ENCODE measurements at places on chromosomes 7 and 10.

GRCh38 chr7:114842551-114843065, 79.3 kb upstream of the MDFIC start:
- DNase-seq: no peak

- DNase-seq: no peak
Measured at GRCh38 chr10:91200314-91201212, 19.9 kb upstream of the PCGF5 start.

- no peak for DNase-seq
Measured at GRCh38 chr10:20855398-20856038, 41.6 kb downstream of the NEBL start.

DNA sequence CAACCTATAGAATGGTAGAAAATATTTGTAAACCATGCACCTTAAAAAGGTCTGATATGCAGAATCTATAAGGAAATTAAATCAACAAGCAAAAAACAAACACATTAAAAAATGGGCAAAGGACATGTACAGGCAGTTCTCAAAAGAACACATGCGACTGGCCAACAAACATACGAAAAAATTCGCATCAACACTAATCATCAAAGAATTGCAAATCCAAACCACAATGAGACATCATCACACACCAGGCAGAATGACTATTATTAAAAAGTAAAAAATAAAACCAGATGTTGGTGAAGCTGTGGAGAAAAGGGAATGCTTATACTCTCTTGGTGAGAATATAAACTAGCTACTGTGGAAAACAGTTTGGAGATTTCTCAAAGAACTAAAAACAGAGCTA, 33.2 kb downstream of the TMEM229A start:
- DNase-seq: no peak

DNA sequence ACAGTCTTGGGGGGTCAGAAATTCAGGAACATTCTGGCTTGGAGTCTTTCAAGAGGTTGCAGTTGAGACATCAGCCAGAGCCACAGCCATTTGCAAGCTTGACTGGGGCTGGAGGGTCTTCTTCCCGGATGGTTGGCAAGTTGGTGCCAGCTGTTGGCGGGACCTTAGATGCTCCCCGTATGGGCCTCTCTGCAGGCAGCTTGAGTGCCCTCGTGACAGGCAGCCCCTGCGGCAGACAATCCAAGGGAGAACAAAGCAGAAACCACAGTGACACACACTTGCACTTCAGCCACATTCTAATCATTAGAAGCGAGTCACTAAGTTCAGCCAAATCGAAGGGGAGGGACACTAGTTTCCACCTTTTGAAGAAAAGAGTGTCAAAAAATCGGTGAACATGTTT, 59.4 kb upstream of the MXI1 start:
- DNase-seq: peak; percentile 81

- DNase-seq: peak; percentile 71
Measured at GRCh38 chr7:30845426-30846135, 66.1 kb upstream of the AQP1 start.

DNA sequence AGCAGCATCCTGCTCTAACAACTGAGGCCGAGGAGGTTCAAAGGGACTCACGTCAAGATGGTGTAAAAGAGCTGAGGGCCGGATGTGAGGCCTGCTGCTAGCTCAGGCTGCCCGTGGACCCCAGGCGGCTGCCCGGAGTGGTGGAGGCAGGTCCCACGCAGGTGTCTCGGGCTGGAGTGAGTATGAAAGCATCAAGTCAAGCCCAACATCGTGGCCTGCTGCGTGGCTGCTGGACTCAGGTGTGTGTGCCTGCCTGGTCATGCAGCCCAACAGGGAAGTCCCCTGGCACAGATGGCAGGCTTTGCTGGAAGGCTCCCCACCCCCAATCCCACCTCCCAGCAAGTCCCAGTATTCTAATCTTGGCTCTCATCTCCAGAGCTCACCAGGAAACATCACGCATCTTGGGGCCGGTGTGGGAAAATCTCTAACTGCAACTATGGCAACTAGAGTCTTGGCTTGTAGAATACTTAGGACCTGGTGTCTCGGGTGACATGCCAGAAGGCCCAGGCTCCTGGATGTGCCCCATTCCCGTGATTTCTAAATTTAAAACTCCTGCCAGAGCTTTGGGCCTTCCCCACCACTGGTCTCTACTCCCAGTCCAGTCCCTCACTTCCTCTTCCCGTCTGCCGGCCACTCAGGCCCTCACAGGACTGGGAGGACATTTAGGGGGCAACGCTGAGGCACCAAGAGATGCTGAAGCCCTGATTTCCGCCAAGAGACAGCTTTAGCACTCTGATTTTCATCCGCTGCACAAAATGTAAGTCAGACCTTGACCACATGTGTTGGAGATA, 85.9 kb downstream of the PRKAG2 start:
- no peak for DNase-seq

DNA sequence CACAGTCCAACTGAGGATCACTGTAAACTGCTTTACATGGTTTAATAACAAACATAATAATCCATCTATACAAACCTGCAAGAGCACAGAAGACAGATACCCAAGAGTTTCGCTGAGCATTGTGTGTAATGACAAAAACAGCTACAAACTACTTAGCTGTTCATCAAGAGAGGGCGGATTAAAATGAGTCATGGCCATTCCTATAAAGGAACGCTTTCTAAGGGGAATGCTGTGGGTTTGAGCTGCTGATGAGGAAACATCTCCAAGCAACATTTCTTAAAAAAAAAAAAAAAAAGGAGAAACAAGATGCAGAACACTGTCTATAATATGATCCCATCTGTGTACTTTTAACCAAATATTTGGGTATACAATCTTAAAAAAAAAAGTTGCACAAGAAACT, 33.8 kb downstream of the VOPP1 start:
- DNase-seq: no peak

GRCh38 chr7:27962273-27962672, 218.3 kb downstream of the JAZF1 start:
- no peak for DNase-seq

DNA sequence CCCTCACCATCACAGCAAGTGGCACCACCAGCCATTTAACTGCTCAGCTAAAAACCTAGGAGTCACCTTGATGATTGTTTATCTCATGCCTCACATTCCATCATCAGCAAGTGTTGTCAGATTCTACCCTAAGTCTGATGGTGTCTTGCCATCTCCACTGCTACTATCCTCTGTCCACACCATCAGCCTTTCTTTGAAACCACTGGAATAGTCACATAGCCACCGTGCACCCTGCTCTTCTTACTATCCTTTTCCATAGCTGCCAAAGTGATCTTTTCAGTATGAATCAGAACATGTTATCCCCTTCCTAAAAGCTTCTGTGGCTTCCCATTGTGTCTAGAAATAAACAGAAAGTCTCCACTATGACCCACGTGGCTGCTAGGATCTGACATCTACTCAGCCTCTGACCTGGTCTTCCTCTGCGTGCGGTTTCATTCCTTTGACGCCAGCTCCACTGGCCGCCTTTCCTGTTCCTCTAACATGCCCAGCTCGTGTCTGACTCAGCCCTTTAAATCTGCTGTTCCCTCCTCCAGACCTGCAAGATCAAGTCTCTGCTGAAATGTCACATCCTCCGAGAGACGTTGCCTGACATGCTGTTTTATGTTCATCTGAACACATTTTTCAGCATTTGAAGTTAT, 16.5 kb upstream of the CHN2 start:
- DNase-seq: no peak

DNA sequence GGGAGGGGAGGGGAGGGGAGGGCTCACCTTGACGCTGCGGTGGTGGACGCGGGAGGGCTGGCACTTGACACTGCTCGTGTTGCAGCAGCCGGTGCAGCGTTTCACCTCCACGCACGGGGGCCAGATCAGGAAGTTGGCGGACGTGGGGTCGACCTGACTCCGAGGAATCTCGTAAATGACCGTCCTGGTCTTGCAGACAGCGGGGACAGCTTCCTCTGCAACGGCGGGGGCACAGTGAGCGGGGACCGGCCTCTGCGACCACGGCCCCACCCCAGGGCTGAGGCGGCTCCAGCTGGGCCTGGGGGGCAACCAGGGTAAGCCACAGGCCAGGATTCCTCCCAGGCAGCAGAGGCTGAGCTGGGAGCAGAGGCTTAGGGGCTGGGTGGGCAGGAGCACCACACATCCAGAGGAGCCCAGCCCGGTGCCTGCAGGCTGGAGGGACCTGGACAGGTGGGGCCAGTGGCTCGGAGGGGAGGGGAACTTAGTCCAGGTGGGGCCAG, 8.8 kb downstream of the PDGFA start:
- no peak for DNase-seq

- DNase-seq: no peak
Measured at GRCh38 chr10:112771733-112772132, 178.3 kb upstream of the TCF7L2 start.

DNA sequence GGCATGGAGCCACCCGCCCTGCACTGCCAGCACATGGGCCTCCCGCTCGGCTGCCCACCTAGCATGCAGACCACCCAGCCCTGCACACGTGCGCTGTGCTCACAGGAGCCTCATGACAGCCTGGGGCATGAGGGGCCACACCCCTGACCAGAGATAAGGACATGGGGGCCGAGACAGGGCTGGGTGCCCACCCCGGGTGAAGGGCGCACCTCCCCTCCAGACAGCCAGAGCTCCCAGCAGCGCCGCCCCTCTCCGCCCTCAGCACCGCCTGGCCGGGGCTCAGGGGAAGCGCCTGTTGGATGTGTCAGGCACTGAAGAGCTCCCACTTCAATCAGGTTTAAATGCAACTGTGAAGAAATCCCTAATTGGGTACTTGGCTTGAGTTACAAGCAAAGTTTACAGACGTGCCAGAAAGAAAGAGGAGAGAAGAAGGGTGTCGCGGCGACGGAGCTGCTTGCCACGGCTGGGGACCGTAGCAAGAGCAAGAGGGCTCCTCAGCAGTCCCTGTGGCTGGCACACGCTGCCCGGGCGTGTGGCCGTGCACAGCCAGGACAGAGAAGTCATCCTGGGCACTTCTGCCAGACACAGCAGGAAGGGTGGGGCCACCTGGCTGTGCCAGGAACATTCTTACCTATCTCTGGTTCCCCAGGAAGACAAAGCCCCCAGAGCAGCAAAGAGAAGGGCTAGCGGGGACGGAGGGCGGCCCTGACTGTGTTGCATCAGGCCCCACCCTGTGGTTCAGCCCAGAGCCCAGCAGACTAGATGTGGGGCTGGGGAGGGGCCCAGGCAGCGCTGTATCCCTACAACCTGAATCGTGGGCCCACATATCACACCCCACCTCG, 247.4 kb downstream of the ELFN1 start:
- peak; percentile 74 for DNase-seq

DNA sequence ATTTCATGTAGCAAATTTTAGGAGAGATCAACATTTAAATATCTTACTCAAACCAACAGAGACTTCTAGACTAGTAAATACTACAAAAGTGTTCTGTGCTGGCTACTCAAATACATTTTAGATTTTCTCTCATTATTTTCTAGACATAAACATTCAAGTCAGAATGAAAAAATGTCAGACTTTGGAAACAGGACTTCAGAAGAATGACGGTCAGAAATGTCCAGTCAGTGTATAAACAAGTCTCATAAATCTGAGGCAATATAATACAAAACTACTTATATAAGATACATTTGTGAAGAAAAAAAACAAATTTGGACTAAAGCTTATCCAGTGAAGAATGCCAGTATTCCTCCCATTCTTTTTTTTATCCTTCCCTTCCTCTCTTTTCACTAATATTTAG, 25.9 kb downstream of the RNLS start:
- DNase-seq: no peak

- no peak for DNase-seq
Measured at GRCh38 chr10:114294549-114294948, 55.5 kb downstream of the VWA2 start.

Measured in DMS79 (cell line).